ENCODE measurements at places on chromosomes 5 and 9.

DNA sequence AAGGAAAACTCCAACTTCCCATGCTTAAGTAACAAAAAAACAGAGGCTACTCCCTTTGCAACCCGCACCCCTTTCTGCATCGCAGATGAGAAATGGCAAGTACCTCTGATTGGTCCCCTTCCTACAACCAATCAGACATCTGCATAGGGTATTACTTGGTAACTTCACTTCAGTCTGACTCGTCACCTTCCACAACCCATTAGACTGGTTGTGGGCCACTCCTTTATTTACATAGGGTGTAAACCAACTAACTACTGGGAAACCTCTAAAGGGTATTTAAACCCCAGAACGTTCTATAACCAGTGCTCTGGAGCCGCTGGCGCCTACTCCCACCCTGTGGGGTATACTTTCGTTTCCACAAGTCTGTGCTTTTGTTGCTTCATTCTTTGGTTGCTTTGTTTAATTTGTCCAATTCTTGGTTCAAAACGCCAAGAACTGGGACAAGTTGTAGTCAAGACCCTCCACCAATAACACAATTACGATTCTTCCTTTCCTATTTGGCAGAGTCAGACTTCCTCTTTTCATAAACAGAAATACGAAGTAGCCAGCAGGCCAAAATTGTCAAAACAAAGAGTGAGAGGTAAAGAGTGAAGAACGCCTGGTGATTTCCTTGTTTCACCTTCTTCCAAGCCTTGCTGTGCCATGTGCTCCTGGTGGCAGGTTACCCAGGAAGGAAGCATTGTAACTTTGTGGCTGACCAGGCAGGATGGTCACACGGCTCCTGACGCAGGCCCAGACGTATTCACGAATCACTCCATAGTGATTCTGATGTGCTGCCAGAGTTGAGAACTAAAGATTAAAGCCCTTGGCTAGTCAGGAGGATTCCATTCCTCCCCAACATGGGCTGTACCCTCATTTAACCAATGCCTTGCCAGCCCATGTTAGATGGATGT is 477.4 kb downstream of the ARHGEF28 start:
- no peak for DNase-seq

DNA sequence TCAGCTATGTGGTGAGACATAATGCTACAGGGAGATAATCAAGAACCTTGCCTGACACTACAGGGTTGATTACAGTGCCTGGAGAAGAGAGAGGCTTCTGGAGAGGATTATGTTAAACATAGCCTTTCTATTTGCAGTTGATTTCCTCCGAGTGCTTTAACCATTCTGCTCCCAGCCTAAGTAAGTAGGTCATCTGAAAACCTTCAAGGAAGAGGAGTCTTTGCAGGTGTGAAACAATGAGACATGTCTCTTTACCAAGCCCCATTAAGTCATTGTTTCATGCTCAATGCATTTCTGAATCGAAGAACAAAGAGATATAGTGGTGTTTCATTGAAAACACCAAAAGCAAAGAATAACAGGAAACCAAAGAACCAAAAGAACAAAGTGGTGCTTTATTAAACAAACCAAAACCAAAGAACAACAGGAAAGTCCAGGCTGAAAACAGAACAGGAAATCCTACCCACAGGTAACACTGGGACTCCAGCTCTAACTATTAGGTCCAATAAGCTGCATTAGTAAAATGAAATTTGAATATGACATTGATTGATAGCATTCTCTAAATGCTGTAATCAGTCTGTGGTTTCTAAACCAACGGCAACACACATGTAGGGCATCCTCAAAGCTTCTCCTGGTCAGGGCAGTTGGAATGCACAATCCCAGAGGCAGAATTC is 113.3 kb upstream of the SPATA31D4 start:
- DNase-seq, result no peak

- no peak for DNase-seq
These were observed 92.7 kb upstream of the CACNA1B start for GRCh38 chr9:137784641-137785513.

- DNase-seq, result no peak
These were observed 351.3 kb downstream of the DRD1 start for GRCh38 chr5:175092691-175093090.

DNA sequence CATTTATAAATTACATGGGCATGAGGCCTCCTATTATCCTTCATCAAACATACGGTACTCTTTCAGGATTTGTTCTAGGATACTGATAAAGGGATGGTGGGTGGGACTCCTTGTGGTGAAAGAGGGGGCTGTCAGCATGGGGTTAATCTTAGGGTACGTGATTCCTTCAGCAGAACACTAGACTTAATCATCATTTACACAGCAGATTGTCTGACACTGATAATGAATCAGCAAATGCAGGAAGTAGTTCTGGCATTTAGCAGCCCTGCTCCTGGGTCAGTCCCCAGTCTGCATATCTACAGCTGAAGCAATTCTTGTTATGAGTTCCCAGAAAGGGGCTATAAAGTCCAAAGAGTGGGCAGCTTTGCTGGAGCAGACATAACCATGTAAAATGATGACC is 384.6 kb downstream of the SPOCK1 start:
- DNase-seq, result no peak
